ENCODE measurements at places on chromosomes 4 and X.

DNA sequence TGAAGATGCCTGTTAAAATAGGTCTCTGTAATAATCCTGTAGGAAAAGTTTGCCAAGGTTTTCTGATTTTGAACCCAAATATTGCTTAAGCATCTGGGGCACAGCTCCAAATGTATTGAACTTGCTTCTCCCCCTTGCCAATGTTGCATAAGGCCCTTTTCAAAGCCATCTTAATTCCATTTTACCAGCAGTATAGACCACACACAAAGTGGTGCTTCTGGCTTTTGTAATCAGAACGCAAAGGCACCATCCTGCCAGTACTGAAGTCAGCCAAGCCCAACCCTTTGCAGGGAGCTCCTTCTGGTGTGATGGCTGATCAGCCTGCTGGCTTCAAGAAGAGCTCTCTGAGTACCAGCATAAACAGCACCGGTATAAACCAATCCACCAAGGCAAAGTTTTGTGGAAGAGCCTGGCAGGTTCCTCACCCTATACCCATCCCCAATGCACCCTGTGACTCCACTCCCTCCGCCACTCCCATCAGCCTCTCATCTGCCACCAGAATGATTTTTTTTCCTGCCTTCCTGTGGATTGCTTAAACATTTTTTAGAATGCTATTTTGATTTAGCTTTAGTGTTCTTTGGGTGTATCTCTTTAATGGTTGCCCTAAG, 39.2 kb upstream of the USP9X start:
- no peaks in the 10 kb centered on the region for H3K4me1 ChIP-seq
- H3K27ac ChIP-seq: no peak overlapping the region
- no peak overlapping the region for H3K4me3 ChIP-seq
- no peaks in the 10 kb centered on the region for H3K36me3 ChIP-seq
- no peaks in the 10 kb centered on the region for H3K27me3 ChIP-seq
- no peak for DNase-seq

- no peaks in the 10 kb centered on the region for H3K36me3 ChIP-seq
- peaks cover 9% of the 10 kb centered on the region for H3K27me3 ChIP-seq
- H3K4me1 ChIP-seq: peaks cover 8% of the 10 kb centered on the region
- DNase-seq: no peak
Measured at GRCh38 chrX:134658760-134659023, 421 bp upstream of the PLAC1 start.

GRCh38 chr4:82373486-82373815, 340 bp downstream of the HNRNPD start:
- H3K4me3 ChIP-seq: peak overlapping the region; percentile 95
- H3K4me1 ChIP-seq: peaks cover 30% of the 10 kb centered on the region
- peaks cover 66% of the 10 kb centered on the region for H3K36me3 ChIP-seq
- no peaks in the 10 kb centered on the region for H3K27me3 ChIP-seq
- DNase-seq: no peak
- peak overlapping the region; percentile 96 for H3K27ac ChIP-seq

DNA sequence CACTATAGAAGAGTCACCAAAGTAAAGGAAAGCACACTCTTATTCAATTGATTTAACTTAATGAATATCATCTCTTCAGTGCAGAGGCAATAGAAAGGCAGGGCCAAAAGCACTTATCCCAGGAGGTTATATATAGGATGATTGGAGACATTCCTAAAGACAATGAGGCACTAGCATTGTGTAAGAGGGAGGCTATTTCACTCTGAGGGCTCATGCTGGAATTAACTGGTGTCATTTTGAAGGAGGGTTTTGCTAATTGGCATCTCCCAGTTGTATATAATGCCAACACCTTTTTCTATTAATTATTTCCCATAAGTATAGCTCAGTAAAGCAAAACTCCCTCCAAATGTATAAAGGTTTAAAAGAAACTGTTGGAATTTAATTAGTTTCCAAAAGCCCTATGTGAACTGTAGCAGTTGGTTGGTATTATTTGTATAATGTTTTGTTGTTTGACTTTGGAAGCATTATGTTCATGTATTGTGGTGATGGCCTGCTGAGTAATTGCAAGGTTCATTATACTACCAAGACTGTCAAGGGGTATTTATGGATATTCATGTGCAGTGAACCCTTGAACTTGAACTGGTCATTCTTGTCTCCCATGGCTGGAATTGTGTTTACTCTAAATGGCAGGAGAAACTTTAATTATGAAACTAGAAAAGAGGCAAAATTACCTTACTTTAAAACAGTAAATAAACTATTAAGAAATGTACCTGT, 270.3 kb downstream of the BMPR1B start:
- no peak overlapping the region for H3K4me3 ChIP-seq
- H3K27ac ChIP-seq: no peak overlapping the region
- no peaks in the 10 kb centered on the region for H3K4me1 ChIP-seq
- no peaks in the 10 kb centered on the region for H3K36me3 ChIP-seq
- no peaks in the 10 kb centered on the region for H3K27me3 ChIP-seq
- no peak for DNase-seq

GRCh38 chr4:140680686-140681085, 75.5 kb downstream of the TBC1D9 start:
- H3K4me3 ChIP-seq: no peak overlapping the region
- H3K27ac ChIP-seq: no peak overlapping the region
- no peaks in the 10 kb centered on the region for H3K4me1 ChIP-seq
- peaks cover 13% of the 10 kb centered on the region for H3K27me3 ChIP-seq
- no peaks in the 10 kb centered on the region for H3K36me3 ChIP-seq

- H3K36me3 ChIP-seq: no peaks in the 10 kb centered on the region
- H3K27ac ChIP-seq: no peak overlapping the region
- H3K4me3 ChIP-seq: no peak overlapping the region
- no peak for DNase-seq
Measured at GRCh38 chr4:13294961-13295605, 189.1 kb downstream of the RAB28 start.
